Neural crest cell (in vitro differentiated cells): ENCODE measurements at places on chromosomes 7 and 10. TPM values are rescaled to one million over a fixed set of nuclear protein-coding genes. Genes with fewer than 3 reads are reported as not detected.

DNA sequence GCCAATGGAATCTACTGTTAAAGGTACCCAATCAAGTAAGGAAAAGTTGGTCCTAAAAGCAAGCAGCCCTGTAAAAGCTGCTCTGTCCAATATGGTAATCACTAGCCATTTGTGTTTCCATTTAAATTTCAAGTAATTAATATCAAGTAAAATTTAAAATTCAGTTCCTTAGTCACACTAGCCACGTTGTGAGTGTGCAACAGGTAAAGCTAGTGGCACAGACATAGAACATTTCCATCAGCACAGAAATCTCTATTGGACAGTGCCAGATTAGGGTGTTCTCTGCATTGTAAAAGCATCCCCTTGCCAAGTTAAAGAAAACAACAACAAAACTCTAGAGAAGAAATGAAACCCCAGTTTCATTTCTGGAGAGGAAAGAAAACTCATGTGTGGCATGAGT lies 4.4 kb downstream of the CAV1 start:
- DNase-seq: no peak

GRCh38 chr7:113404245-113404644 lies 285.9 kb upstream of the SMIM30 start:
- no peak for DNase-seq

PPP1R17 gene
- total RNA-seq: 1.2 and 1.4 TPM in 2 replicates

LIPF gene
- not detected in 2 replicates for total RNA-seq

TFPI2 gene
- 0.84 and 0.86 TPM in 2 replicates for total RNA-seq

GIMAP8 gene
- total RNA-seq: not detected in 2 replicates

DNA sequence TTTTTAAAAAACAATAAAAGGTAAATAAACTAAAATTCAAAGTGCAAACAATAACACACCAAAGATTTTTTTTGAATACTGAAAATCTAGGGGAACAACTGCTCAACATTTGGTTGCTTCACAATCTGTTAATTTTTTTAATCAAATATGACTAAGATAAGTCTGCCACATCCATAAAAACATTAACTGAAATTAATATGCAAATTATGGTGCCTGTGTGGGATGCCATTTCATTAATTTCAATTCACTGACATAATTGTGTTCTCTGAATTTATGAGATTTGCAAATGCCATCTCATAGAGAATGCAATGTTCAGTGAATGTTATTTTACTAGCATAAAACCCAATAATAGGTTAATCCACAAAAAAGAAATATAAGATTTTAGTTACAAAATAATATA lies 233.8 kb downstream of the LRRN3 start:
- DNase-seq: no peak

GRCh38 chr10:26857991-26858706 lies 2.6 kb downstream of the ABI1 start:
- no peak for DNase-seq

GRCh38 chr7:134014935-134015334 lies 112.2 kb upstream of the LRGUK start:
- no peak for DNase-seq

- no peak for DNase-seq
Measured at GRCh38 chr7:136956232-136956631, 87.8 kb downstream of the CHRM2 start.

DNA sequence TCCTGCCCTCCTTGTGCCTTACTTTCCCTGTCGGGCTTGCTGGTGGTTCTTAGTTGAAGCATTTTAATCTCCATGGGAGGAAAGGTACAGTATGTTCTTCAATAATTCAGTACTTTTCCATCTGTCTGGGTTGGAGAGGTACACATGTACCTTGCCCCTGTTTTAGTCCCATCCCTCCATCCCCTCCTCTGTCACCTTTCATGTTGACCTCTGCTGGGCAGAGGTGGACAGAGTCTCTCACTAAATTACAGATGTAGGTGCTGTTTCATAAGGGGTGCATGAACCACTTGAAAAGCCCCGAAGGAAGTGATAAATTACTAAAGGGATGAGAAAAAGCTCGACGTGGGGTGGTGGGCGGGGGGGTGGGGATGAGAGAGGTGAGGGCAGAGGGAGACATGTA lies 5.4 kb downstream of the AGFG2 start:
- DNase-seq: no peak

DNA sequence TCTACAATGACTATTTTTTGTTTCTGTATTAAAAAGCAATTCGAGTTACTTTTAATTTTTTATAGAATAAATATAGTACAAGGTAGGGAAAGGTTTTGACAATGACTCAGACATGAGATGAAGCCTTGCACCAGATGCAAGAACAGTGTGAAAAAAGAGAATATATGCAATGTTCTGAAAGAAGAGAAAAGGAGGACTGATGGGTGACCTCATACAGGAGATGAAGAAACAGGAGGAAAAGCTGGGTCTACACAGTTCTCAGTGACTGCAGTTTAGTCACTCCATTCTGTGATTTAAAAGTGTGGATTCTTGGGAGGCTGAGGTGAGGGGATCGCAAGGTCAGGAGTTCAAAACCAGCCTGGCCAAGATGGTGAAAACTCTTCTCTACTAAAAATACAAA lies 38.3 kb upstream of the YAE1 start:
- DNase-seq: no peak

MOSPD3 gene
- 24.3 and 27.9 TPM in 2 replicates for total RNA-seq

- no peak for DNase-seq
Measured at GRCh38 chr10:52597189-52597863, 175.3 kb downstream of the MBL2 start.

DENND2A gene
- total RNA-seq: 29.8 and 33.7 TPM in 2 replicates

CPXM2 gene
- total RNA-seq: not detected in 2 replicates

ADRB1 gene
- total RNA-seq: 0.07 and 0.14 TPM in 2 replicates

GALNT17 gene
- 10.4 and 11.0 TPM in 2 replicates for total RNA-seq

DNA sequence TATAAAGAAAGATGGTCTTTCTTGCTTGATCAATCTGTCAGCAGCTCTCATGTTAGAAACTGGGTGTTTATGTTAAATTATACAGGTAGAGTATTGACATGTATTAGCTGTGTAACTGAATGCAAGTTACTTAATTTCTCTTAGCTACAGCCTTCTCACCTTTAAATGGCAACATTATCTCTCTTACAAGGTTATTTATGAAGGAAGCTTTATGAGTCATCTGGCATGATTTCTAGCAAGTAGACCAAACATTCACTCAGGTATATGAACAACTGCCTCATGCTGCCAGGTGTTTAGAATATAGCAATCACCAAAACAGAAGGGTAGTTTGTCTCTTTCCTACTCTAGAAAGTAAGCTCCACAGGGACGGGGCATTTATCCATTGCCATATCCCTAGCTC lies 8.5 kb downstream of the ARL4A start:
- no peak for DNase-seq

- DNase-seq: no peak
Measured at GRCh38 chr7:53602817-53603418, 567.5 kb downstream of the POM121L12 start.

CYP3A5 gene
- total RNA-seq: not detected in 2 replicates

CNPY1 gene
- total RNA-seq: 1.5 and 2.4 TPM in 2 replicates

EBLN1 gene
- not detected in 2 replicates for total RNA-seq

DNA sequence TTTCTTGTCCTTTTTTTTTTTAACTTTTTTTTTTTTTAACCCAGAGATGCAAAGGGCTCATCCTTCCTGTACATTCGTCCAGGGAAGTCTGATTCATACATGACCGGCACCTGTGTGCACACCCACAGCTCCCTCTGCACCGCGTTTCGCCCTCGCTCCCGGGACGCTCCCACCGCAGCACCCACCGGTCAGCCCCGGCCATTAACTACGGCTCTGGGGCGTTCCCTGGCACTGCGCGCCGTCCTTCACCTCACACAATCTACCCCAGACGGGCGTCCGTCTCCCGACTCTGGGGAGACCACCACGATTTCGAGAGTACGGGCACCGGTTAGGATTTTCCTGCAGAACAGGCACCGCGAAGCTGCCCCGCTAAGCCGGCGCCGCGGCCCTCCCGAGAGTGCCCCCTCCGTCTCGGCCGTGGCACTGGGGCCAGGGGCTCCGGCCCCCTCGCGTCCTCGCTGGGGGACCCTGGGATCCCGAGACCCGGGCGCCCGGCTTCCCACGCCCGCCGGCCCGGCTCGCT lies 452 bp downstream of the ATE1 start:
- no peak for DNase-seq

DNA sequence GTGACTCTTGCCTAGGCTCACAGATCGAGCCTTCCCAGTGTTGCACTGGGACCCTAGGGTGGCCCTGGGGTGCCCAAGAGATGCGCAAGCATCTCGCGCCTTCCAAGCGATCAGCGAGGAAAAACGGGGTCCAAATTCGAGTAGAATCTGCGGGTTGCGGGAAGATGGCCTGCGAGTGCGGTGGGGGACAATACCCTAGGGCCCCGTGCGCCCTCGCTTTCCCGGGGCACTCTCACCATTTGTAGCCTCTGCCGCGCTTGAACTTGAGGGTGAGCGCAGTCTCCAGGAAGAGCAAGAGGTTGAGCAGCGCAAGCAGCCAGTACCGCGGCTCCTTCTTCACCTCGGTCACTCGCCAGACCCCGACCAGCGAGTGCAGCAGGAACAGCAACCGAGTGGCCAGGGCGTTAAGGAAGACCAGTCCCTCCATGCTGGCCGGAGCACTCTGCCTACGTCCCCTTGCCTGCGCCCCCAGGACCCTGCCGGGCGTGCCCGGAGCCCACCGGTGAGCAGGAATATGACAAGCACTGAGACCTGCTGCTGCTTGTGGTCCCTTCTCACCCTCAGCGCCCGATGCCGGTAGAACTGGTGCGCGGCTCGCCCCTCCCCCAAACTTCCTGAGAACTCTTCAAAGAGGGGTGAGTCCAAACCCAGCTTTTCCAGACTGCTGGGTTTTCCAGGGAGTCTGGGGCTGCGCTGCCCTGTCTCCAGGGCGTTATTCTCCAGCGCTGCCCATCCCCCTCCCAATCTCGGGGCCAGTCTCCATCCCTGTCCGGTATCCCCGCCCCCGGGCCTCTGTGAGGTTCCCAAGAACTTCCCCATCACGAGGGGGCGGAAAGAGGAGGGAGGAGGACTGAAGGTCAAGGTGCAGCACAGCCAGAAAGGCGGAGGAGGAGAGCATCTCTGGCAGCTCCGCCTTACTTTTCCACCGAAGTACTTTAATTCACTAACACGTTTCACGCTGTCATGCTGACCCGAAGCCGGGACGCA lies at the start of gene TMEM26:
Gene TMEM26 (minus strand): TSS at position 727 of the 987 bp plus-strand sequence. CDS start 300 bp downstream, at position 427.
- DNase-seq: peak; percentile 33

- DNase-seq: peak; percentile 41
Measured at GRCh38 chr7:26202019-26202990, 760 bp downstream of the CBX3 start.

- no peak for DNase-seq
Measured at GRCh38 chr10:31836569-31837406, 91.8 kb downstream of the ARHGAP12 start.

RGR gene
- total RNA-seq: 0.23 TPM in 1 of 2 replicates, not detected in the other

DNA sequence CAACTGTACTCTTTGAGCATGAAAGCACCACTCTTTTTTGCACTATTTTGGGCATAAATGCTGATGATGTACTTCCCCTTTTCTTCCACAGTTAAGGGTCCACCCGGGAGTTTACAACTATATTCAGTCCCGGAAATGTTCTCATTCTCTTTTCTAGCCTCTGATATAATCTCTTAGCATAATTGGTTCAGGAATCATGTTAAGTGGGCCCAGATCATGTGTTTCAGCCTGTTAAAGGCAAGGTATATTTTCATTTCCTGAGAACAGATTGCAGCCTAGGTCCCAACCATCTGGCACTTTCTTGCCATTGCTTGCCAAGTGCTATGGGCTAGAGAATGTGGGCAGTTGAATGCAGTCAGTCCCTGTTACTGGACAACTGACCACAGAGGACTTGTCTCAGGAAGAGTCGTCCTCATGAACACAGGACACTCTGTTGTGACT lies 111.4 kb upstream of the GLCCI1 start:
- DNase-seq: no peak

CALHM1 gene
- not detected in 2 replicates for total RNA-seq

MACROH2A2 gene
- total RNA-seq: 149 and 155 TPM in 2 replicates

ADCY1 gene
- 13.7 and 14.2 TPM in 2 replicates for total RNA-seq

DNA sequence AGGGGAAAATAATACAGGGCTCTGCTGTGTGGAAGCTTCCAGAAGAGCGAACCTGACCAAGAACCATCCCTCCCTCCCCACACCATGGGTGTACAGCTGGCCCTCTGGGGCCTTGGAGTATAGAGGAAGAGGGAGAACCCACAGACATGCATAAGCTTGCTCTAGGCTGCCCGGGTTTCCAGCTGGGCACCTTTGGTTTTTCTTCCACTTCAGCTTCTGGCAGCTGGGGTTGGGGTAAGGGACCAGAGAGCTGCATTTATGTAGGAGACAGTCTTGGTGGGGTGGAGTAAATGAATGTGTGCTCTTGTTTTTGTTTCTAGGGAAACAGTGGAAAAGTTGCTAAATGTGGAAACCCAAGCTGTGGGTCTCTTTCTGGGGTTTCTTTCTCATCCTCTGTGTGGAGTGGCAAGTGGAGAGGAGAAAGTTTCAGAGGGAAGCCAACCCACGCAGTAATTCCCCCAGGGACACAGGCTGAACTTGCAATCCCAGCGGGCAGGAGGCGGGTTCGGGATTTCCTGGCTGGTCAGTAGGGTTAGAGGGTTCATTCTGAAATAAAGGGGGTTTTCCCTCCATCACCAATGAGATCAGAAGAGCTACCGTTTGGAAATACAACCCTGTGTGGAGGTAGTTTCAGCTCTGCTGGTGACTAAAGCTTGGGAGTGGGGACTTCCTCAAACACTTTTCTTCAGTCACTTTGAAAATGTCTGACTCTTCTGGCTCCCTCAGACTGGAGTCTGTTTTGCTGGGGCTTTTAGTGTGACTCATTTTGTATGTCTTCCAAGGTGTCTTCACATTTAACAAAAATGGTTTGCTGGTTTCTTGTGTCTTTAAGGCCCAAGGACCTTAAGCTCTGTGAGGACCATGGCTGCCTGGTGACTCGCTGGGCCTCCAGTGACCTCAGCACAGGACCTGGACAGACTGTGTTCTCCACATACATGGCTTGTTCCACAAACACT lies 22.2 kb upstream of the SRGN start:
- DNase-seq: no peak

DNA sequence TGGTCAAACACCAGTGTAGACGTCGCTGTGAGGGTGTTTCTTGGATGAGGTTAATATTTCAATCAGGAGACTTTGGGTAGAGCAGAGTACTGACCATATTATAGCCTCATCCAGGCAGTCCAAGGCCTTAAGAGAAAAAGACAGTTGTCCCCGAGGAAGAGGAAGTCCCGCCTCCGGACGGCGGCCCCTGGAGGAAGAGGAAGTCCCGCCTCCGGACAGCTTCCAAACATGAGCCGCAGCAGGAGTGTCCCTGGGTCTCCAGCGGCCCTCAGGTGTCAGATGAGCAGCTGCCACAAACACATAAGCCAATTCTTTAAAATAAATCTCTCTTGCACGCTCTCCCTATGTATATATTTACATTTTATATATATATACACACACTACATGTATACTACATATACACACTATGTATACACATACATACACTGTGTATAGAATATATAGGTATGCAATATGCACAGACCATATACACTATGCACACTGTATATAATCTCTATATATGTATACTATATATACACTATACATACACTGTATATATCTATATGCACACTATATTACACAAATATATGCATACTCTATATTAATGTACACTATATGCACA lies 37.5 kb downstream of the PWWP2B start:
- DNase-seq: no peak

ANXA11 gene
- 25.7 and 36.6 TPM in 2 replicates for total RNA-seq

GRCh38 chr7:72317341-72317740 lies 94.8 kb downstream of the CALN1 start:
- no peak for DNase-seq
